ENCODE measurements at places on chromosomes 5 and 9.

DNA sequence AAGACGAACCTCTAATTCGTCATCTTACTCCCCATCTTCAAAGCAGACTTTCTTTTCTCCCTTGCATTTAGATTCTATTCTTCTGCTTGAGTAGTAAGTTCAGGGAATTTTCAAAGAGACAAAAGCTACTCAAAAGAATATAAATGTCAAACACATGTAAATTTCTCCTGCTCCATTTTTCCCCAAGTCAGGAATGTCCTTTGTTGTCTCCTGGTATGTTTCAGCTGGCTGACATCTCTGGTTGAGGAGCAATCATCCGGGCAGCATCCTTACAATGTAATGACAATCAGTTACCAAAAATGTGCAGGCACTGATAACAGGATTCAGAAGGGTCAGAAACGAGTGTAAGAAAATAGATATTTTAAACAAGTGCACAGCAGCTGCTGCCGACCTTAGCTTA is 47.6 kb upstream of the PPP1R2B start:
- no peak for DNase-seq

GRCh38 chr9:129225815-129226214 is 47.8 kb upstream of the IER5L start:
- no peak for DNase-seq

DNA sequence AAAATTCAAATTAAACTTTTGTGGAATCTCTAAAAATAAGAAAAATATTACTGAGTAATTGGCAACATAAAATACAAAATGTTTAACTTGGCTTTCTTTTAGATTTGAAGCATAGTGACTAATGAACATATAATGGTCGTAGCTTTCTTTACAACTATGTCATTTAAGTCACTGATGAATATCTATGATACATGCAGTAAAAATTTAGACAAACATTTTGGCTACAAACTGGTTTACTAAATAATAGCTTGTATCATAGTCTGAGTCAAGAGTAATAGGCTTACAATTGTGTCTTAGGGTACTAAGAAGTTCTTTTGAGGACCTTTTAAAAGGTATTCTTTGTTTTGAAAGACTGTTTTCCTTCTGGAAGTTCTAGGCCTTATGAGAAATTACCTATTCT is 2.0 kb upstream of the APC start:
- DNase-seq, result no peak

GRCh38 chr5:107704681-107705401 is 34.1 kb upstream of the EFNA5 start:
- DNase-seq, result no peak

GRCh38 chr9:35728041-35728971 is 3.7 kb downstream of the TLN1 start:
- DNase-seq, result no peak

DNA sequence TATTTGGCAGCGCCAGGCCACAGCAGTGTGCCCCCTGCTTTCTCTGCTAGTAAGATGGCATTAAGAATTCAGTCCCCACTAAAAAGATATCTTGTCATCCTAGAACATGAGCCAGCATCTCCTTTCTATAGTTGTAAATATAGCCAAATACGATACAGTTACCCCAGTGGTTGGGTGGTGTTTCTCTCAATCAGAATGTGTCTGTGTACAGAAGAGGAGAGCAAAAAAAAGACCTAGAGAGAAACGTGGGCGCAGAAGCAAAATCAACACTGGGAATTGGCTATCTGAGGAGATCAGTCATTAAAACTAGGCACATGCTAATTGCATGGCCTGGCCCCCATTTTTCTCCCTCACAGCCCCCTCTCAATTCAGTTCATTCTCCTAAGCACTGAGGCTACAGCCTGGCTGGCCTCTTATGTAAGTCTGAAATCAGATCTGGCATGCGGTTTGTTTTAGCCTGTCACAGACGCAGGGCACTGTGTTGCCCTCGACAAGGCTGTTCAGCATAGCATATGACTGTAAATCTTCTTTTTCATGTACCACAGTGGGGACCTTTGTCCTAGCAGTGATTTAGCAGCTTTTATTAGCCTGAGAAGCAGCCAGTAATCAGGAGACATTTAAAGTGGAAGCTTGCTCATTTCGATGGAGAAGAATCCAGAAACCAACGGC is 57.8 kb downstream of the RORB start:
- no peak for DNase-seq
